T-helper 2 cell treated with Interferon-gamma antibody and Interleukin-4, amounts not matched to agents 5 μg/mL and 100 μg/mL, for 36 hours (primary cell): ENCODE measurements at places on chromosomes 7 and 10.

DNA sequence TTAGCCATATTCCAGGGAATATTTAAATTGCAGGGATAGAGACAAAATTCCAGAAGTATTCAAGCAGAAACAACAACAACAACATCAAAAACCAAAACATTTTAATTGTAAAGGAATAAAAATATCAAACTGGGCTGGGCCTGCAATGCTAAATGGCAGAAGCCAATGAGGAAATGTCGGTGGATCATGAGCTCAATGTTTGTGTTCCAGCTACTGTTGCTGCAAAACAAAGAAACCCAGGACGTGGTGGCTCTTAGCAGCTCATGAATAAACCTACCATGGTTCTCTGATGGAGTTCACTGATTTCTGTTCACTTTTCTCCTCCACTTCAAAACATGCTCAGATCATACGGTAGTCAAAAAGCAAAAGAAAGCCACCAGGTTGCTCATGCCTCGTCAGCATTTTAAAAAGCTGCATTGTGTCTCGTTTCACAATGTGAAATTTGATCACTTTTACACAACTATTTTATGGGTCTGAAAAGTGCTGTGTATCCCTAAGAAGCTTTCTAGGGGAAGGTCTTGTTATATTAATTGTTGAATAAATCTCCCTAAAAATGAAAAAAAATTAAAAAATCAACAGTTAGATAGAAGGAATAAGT lies 54.0 kb downstream of the ASNS start:
- DNase-seq: no peak

GRCh38 chr7:50657341-50657873 lies 92.2 kb upstream of the DDC start:
- no peak for DNase-seq

DNA sequence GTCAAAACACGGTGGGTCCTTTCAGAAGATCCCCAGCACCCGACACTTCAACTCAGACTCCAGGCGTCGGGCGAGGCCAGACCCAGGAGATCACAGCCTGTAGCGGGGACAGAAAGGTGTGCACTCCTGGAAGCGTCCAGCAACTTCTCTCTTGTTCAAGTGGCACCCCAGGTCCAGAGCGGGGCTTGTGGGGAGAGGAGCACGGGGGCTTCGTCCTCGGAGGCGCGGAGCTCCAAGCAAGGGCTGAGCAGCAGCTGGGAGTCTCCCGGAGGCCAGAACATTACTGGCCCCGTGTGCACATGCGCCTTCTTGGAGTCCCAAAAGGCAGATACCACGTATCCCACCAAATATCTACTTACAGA lies 54.9 kb downstream of the ZRANB1 start:
- DNase-seq: no peak

- DNase-seq: peak; percentile 62
Measured at GRCh38 chr7:73851410-73852338, 9.3 kb upstream of the TMEM270 start.

DNA sequence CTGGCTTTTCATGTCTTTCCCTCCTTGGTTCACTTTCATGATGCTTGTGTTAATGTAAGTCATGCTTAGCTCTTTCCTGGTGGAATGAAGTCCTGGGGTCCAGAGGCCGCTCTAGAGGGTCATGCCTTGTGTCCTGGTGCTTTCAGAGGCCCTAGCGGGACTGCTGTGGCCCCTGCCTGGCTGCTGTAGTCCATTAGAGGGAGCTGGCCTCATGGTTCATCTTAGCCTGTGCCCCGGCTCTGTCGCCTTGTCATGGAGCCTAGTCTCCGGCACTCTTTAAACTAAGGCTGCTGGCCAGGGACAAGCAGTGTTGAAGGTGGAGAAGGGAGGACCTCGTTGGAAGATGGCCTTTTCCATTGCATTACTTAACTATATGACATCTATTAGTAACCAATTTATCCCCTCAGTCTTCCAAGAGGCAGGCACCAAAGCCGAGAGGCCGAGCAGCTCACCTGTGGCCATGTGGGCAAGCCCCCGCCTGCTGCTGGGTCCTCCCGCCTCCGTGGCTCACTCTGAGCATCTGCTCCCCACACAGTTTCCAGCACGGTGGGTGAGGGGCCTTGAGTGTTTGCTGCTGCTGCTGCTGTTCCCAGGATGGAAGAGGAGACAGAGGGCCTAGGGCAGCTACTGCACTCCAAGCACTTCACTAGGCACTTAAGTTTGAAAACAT lies 5.0 kb upstream of the NDUFB2 start:
- no peak for DNase-seq

DNA sequence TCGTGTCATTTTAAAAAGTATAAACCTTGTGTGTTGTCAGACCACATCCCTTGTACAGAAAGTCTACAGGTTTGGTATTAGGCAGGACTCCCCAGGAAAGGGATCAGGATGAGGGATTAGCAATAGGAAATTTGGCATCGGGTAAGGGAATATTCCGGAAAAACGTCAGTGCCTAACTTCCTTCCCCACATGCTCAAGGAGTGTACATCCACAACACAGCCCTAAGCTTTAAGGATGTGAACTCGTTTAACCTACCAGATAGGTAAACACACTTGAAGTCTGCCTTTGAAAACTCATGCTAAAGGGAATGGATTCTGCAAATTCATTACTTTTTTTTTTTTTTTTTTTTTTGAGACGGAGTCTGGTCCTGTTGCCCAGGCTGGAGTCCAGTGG lies 194.9 kb downstream of the SKIDA1 start:
- DNase-seq: no peak

DNA sequence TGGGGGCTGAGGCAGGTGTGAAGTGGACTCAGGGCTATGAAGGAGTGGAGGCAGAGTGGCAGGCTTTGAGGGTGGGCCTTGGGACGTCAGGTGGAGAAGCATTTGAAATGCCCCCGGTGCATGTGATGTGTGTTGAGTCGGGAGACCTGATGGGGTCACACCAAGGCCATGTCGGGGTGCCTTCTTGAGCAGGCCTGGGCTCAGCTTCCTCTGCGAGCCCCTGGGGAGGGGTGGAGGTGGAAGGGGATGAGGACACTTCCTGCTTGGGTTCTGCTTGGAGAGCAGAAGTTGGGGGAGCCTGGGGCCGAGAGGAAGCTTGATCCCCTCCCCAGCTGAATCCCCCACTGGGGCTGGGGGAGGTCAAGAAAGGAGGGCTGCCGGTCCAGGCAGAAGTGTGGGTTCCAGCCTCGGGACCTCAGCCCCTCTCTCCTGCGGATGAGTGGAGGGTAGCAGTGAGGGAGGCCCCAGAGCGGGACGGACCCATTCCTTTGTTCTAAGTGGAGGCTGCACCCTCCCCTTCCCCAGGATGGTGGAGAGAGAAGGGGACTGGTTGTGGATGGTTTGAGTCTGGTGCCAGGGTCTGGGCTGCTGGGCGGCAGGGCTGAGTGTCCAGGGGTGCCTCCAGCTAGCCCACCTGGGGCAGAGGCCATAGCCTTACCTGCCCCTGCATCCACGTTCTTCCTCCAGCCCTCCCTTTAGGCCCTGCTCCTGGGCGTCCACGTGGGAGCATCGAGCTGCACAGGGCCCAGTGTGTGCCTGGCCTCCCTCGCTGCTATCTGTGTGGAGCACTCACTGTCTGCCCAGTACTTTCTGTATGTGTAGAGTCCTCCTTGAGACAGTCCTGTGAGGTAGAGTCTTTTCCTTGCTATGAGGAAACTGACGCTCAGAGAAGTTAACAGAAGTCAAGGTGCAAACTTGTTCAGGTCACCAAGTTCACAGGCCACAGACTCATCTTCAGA lies 36.7 kb downstream of the PRF1 start:
- DNase-seq: no peak

DNA sequence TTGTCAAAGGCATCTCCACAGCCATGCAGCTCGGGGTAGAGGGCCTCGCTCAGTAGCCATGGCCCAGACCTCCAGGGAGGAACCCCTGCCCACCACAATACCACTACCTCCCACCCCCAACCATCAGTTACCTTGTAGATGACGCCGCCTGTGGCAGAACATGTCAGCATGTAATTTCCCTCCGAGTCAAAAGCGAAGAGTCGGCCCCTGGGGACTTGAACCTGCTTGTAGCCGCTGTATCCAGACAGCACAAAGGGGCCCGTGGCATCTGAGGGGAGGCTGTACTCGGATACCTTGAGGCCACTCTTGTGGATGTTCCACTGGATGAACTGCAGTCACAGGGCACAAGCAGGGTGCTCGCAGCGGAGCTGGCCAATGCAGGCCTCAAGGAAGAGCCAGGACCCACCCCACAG lies 16.3 kb upstream of the CYREN start:
- DNase-seq: no peak

- DNase-seq: no peak
Measured at GRCh38 chr7:28625432-28625831, 213.1 kb downstream of the CREB5 start.

- DNase-seq: no peak
Measured at GRCh38 chr7:106187613-106188350, 75.7 kb upstream of the SYPL1 start.

DNA sequence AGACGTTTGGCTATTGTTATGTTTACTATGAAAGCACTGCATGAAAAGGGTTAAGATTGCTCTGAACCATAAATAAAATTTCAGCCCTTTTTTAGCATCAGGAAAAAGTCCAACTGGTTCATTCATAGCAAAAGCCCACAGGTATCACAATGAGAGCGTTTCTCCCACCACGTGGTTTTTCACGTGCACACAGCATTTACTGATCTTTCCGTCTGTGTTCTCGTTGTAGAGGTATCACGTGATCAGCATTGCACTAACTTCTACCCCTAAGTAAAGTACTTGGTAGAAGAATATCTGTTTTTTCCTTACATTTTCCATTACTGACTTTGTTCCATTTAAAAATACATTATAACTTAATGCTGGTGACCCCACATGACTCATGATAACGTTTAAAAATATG lies 17.8 kb upstream of the CCDC3 start:
- no peak for DNase-seq

DNA sequence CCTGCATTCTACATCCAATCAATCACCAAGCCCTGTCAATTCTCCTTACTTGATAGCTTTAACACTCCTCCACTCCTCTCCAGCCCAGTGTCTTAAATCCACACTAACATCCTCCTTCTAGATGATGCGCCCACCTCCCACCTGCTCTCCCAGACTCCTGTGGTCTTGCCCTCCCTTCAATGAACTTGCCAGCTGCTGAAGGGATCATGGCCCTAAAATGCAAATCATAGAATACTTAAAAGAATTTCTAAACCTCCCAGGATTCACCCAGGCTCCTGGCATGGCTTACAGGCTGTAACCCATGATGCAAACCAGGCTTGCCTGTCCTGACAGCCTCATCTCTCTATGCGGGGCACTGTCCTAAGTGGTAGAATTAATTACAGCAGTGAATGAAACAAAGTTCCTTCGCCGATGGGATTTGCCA lies 43.6 kb downstream of the SYPL1 start:
- DNase-seq: no peak

DNA sequence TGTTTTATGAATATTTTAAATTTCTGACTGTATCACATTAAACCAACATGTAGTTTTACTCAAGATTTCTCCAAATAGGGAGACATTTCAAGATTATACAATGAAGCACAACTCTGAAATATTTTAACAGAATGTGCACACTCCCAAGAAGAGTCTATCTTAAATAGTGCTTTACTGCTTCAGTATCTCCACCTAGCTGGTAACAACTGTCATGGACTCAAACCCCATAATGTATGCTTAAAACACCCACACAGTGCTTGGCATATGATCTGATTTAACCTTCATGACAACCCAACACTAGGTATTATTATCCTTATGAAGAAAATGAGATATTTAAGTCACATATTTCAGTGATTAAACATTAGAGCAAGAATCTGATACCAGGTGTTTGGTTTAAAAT lies 45.9 kb downstream of the ASZ1 start:
- no peak for DNase-seq

DNA sequence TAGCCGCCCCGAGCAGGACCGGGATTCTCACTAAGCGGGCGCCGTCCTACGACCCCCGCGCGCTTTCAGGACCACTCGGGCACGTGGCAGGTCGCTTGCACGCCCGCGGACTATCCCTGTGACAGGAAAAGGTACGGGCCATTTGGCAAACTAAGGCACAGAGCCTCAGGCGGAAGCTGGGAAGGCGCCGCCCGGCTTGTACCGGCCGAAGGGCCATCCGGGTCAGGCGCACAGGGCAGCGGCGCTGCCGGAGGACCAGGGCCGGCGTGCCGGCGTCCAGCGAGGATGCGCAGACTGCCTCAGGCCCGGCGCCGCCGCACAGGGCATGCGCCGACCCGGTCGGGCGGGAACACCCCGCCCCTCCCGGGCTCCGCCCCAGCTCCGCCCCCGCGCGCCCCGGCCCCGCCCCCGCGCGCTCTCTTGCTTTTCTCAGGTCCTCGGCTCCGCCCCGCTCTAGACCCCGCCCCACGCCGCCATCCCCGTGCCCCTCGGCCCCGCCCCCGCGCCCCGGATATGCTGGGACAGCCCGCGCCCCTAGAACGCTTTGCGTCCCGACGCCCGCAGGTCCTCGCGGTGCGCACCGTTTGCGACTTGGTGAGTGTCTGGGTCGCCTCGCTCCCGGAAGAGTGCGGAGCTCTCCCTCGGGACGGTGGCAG lies at the start of gene MGMT:
Gene MGMT, plus strand, starts transcription at position 539 of the 656 bp plus-strand sequence.
- peak; percentile 93 for DNase-seq

DNA sequence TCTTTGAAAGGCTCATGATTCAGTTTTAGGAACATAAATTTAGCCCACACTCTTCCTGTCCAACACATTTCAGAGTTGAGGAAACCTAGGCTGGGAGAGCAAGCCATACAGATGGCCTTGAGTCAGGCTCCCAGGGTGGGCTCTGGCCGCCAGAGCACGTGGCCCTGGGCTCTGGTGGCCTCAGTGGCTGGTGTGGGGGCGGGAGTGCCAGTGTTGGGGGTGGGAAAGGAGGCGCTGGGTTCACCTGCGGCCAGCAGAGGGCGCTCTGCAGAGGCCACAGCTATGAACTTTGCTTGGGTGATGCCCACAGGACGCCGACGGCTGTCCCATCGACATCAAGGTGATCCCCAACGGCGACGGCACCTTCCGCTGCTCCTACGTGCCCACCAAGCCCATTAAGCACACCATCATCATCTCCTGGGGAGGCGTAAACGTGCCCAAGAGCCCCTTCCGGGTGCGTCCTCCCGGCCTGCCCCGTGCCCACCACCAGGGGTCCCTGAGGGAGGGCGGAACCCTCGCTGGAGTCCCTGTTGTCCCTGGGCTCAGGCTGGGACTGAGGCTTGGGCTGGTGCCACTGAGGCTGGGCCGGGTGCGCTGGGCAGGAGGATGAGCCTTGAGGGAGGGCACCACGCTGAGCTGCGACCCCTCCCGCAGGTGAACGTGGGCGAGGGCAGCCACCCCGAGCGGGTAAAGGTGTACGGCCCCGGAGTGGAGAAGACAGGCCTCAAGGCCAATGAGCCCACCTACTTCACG lies 11.9 kb downstream of the FLNC start:
- DNase-seq: peak; percentile 54

DNA sequence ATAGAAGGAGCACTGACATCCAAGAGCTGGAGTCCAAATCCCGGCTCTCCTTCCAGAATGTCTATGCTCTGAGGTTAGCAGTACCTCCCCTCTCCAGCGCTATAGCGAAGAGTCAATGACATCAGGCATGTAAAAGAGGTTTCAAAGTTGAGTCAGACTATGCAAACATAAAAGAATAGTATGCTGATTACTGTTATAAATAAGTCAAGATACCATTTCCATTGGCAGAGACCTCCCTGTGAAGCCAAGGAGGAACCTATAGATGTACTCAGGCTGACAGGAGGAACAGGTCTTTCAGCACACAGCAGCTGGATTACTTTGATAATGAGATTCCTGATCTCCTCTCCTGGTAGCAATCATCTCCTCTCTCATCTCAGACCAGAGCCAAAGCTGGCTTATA lies 103.9 kb upstream of the EFCAB10 start:
- no peak for DNase-seq

GRCh38 chr10:12195281-12195602 lies 449 bp downstream of the NUDT5 start:
- DNase-seq: no peak
